Stimulated activated CD4-positive, alpha-beta T cell treated with anti-CD3 and anti-CD28 coated beads, Interleukin-4, amount 100 ng/mL, for 24 hours (primary cell): ENCODE measurements at places on chromosomes 7 and 10.

- DNase-seq: no peak
Measured at GRCh38 chr7:157552295-157552993, 215.6 kb downstream of the DNAJB6 start.

- no peak for DNase-seq
Measured at GRCh38 chr7:106597751-106598546, 63.0 kb downstream of the CCDC71L start.

- DNase-seq: no peak
Measured at GRCh38 chr10:58330431-58330830, 4.4 kb upstream of the UBE2D1 start.

DNA sequence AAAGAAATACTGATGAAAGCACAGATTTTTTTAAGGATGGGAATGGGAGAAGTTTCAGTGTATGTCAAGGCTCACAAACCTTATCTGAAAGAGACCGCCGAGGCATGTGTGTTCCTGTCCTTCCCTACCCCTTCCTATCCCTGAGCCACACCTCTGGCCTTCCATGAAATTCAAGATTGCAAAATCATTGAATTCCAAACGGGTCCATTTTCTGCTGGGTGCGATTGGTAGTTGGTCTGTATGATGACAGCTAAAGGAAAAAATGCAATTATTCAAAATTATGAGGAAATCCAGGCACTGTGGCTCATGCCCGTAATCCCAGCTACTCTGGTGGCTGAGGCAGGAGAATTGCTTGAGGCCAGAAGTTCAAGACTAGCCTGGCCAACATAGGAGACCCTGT is 170.1 kb downstream of the ARHGAP12 start:
- DNase-seq: no peak

GRCh38 chr10:133276100-133276434 is 601 bp downstream of the ADAM8 start:
- DNase-seq: no peak

DNA sequence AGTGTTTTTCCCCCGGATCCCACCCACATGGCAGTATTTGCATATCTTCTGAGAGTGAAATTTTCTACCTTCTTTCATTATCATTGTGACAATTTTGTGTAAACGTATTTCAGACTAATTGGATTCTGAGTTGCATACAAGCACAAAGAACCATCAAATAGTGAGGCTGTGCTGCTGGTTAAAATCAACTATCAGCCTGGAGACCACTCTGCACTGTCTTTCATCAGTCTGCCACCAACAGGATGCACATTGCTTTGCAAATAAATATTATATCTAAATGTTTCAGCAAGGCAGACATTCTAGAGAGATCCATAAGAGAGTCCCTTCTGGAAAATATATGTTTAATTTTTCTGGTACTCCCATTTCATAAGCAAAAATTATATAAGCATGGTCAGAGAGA is 851.8 kb downstream of the XPNPEP1 start:
- no peak for DNase-seq

DNA sequence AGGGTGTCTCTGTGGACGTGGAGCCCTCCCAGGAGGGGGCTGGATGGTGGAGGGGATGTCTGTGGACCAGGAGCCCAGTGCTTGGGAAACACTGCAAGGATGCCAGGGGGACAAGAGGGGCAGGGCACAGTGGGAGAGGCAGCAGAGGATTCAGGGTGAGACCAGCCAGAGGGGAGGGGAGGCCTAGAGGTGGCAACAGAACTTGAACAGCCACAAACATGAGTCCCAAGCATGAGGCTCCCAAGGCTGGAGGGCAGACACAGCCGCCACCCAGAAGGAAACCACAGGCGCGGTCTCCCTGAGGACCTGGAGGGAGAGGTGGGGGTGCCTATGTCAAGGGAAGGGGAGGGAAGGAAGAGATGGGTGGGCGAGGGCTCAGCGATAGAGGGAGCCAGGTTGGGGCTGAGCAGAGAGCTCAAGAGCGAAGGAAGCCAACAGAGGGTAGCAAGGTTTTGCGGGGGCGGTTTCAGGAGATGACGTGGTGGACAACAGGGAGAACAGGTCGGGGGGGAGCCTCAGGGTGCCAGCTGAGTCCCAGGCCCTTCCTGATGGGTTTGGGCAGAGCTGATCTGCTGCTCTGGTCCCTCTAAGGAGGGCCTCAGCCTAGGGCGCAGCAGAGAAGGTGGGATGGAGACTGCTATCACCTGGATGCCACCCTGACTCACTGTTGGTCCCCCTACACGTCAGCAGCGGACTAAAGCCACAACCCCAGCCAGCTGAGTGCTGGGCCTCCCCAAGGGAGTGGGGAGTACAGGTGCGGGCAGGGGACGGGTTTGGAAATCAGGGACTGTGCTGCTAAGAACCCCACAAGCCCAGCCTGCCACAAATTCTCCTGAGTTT is 6.7 kb upstream of the PILRA start:
- DNase-seq: peak; percentile 27

GRCh38 chr10:47322300-47323061 is at the start of gene GDF2:
TSS of gene GDF2 (plus strand) at chr10:47322454. CDS start at chr10:47322669, 215 bp downstream.
- DNase-seq: no peak

DNA sequence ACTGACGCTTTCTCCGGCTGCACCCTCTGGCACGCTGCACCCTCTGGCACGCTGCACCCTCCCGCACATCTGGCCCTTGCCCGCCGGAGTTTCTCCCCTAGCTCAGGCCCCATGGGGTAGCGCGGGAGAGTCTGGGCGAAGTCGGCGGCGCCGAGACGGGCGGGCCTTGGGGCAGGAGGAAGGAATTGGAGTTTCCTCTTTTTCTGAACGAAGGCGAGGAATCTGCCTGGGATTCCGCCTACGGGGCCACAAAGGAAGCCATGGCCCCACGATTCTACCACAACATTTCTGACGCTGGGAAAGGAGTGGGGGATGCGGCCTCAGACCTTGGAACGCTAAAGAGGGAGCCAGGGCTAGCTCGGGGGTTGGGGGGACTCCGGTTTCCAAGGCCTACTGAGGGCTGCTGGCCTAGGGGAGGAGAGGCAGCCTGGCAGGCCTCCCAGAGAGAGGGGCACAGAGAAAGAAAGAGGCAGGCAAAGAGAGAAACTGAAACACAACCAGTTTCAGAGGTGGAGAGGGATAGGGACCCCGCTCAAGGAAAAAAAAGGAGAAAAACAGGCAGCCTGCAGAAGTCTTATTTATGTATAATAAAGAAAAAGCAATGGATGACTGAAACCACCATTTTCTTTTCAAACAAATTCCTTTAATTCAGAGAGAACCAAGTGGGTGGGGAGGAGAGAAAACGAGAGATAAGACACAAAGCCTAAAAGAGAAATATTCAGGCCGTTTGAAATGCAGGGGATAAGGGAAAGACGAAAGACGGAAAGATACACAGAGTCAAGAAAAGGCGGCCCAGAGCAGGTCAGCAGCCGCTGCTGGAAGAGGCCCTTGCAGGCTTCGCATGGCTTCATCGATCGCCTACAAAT is 4.3 kb downstream of the TLX1 start:
- no peak for DNase-seq

- DNase-seq: no peak
Measured at GRCh38 chr10:50469288-50469687, 154.5 kb downstream of the SGMS1 start.

DNA sequence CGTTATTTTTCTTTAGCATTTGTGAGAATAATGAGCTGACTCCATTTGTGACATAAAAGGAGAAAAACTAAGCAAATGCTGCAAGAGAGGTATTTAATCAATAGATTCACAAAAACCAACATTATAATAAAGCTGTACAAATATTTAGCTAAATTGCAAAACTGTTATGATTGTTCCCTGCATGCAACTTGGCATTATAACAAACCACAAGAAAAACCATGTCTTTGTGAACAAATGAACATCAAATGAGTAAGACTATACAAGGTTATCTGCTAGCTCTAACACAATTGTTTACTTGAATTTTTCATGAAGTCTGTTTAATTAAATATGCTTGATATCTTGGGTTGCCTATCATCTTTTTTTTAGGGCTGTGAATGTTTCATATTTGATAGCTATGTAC is 50.8 kb upstream of the PPP1R9A start:
- DNase-seq: no peak

DNA sequence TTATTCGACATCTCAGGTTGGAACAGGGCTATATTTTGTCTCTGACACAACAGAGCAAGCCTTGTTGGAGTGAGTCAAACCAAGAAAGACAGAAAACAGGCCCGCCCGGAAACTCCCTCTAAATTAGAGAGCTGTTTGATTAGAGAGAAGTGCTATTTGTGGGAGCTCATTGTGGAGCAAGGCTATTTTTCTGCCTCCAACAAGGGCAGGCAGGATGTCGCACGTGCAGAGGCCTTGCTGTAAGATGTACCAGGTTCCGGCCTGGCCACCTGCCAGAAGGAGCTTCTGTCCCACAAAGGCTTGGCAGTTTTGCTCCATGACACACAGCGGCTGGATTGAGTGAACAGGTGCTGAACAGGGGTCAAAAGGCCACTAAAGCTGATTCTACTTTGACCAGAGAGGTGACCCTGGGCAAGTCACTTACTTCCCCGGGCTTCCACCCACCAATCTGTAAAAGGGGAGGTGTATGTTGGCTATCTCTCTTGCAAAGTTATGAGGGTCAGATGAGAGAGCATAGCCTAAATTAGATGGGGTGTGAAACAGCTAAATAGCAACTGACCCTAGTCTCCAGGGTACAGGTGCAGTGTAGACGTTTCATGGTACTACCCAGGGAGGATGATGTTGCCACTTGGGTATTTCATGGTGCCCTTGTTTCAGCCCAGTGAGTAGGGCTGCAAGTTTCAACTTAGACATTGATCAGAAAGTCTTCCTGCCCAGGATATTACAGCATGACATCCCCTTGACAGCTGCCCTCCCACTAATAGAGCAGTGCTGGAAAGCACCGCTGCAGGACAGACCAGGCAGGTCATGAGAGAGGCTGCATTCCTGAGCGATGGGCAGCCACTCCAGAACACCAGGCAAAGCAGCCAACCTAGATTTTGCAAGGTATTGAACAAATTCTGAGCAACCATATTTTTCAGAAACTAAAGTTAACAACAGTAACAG is 62.0 kb downstream of the VSTM4 start:
- no peak for DNase-seq

DNA sequence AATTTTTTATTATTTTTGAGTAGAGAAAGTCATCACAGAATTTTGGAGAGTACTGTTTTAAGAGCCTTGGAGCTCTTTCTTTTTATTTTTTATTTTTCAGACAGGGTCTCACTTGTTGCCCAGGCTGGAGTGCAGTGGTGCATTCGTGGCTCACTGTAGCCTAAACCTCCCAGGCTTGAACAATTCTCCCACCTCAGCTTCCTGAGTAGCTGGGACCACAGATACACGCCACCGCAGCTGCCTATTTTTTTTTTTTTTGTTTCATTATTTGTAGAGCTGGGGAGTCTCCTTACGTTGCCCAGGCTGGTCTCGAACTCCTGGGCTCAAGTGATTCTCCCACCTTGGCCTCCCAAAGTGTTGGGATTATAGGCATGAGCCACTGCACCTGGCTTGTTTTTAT is 10.6 kb downstream of the CPA4 start:
- DNase-seq: no peak

DNA sequence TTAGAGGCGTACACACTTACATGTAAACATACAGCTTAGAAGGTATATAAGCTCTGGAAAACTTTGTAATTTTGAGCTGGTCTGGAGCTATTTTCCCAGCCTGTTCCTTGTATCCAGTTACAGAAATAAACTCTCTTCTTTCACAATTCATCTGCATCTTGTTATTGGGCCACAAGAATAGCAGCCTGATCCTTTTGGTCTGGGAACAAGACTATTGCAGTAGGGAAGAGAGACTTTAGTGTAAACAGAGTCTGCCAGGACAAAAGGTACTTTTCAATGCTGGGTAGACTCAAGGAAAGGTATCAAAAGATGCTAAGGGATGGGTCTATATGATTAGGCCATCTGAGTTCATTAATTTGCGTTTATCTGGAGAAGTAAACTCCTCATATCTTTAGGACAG is 728.3 kb downstream of the TYW1 start:
- DNase-seq: no peak

- DNase-seq: no peak
Measured at GRCh38 chr7:77157446-77157845, 35.0 kb downstream of the CCDC146 start.
